Tibial nerve (tissue), 4 donors: ENCODE measurements at places on chromosomes 3 and 15. TPM values are rescaled to one million over a fixed set of nuclear protein-coding genes. Genes with fewer than 3 reads are reported as not detected.

MAP6D1 gene
- total RNA-seq: 1.6 TPM

STAC gene
- total RNA-seq: 3.3 TPM

CPN2 gene
- total RNA-seq: not detected

GRCh38 chr3:72341920-72342319, 506.3 kb downstream of the SHQ1 start:
- peak overlapping the region; percentile 14 for H3K27ac ChIP-seq
- H3K27me3 ChIP-seq: no peaks in the 10 kb centered on the region
- no peak overlapping the region for H3K4me3 ChIP-seq
- H3K4me1 ChIP-seq: peaks cover 4% of the 10 kb centered on the region
- no peaks in the 10 kb centered on the region for H3K36me3 ChIP-seq

DNA sequence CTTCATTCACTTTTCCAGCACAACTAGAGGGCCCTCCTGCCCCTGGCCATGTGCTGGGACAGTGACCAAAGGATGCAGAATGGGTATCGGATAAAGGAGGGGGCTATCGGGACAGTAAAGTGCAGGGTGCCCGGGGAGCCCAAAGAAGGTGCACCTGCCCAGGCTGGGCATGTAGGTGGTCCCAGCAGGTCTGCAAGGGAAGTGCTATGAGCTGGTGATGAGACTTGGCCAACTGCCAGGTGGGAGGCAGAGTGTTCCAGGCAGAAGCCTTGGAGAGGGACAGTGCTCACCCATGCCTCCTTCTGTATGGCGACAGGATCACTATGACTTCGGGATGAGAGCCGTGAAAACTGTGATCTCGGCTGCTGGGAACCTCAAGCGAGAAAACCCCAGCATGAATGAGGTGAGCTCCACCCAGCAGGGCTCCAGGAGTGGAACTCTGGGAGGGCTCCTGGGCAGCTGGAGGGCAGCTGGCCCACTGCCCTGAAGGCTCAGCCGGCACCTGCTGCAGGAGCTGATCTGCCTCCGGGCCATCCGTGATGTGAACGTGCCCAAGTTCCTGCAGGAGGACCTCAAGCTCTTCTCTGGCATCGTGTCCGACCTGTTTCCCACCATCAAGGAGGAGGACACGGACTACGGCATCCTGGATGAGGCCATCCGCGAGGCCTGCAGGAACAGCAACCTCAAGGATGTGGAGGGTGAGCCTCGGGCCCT, 48.4 kb downstream of the DNAH1 start:
- no peak for DNase-seq
- no peaks in the 10 kb centered on the region for H3K27me3 ChIP-seq
- H3K36me3 ChIP-seq: no peaks in the 10 kb centered on the region
- H3K4me1 ChIP-seq: no peaks in the 10 kb centered on the region

- no peak for DNase-seq
These were observed 36.8 kb downstream of the TMEM108 start for GRCh38 chr3:133074977-133075376.

- H3K27ac ChIP-seq: no peak overlapping the region
- no peak for DNase-seq
- H3K4me1 ChIP-seq: no peaks in the 10 kb centered on the region
- H3K36me3 ChIP-seq: no peaks in the 10 kb centered on the region
- no peak overlapping the region for H3K4me3 ChIP-seq
These were observed 259.6 kb downstream of the LRTM1 start for GRCh38 chr3:54668236-54668635.

DNA sequence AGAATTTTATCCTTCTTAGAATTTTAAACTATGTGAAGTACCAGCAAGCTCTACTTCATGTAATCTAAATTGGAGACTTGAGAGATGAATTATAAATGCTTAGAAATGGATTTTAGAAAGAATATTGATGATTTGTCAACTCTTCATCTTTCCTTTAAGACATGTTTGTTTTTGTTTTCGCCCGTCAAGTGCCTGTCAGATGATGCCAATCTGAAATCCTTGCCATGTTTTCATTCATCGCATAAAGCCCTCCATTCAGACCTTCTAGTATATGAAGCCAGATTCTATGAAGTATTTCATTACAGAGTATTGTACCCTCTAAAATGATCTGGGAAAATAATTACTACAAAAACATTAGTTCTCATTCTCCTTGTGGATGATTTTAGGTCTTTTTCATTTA, 223.2 kb upstream of the SOX2 start:
- no peak overlapping the region for H3K27ac ChIP-seq
- H3K4me3 ChIP-seq: no peak overlapping the region
- H3K4me1 ChIP-seq: no peaks in the 10 kb centered on the region

DNA sequence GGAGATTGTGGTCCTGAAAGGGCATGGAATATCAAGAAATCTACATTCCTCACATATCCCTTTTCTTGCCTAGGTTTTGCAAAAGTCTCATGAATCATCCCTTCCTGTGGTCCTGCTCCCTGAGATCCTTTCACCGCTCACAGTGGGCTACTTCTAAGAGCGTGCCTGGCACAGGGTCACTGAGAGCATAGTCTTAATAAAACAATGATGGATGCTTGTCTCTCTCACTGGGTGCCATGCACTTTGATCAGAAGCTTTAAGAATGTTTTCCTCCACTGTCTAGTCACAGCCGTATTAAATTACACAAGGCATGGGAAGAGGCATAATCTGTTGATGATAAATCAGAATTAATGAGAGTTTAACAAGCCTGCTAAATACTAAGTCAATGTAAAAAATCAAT, 269.7 kb upstream of the ATP10A start:
- H3K27ac ChIP-seq: no peak overlapping the region
- H3K4me1 ChIP-seq: no peaks in the 10 kb centered on the region
- no peaks in the 10 kb centered on the region for H3K27me3 ChIP-seq

DNA sequence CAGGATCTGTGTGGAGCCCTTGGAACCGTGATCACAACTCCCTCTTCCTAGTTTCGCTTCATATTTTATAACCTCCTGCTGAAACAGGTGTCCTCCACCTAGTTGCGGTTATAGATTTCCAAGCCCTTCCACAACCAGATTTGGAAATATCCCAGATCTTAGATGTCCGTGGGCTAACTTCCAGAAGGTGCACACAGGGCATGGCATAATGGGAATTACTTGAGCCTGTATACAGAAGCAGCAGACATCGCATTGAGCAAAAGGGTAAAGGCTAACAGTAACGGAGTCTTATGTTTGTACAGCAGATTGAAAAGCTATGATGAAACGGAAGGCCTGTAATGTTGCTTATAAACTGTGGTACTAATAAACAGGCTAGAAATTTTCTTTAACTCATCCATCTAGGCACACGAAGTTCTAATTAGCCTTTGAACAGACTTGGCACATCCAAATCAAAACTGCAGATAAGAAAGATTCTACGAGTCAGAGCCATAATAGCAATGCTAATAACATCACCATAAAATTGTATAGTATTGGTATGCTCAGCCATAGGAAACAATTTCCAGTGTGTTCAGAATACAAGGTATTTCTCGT, 1.2 kb upstream of the USF3 start:
- peaks cover 6% of the 10 kb centered on the region for H3K4me1 ChIP-seq
- no peaks in the 10 kb centered on the region for H3K36me3 ChIP-seq
- H3K27me3 ChIP-seq: no peaks in the 10 kb centered on the region

DNA sequence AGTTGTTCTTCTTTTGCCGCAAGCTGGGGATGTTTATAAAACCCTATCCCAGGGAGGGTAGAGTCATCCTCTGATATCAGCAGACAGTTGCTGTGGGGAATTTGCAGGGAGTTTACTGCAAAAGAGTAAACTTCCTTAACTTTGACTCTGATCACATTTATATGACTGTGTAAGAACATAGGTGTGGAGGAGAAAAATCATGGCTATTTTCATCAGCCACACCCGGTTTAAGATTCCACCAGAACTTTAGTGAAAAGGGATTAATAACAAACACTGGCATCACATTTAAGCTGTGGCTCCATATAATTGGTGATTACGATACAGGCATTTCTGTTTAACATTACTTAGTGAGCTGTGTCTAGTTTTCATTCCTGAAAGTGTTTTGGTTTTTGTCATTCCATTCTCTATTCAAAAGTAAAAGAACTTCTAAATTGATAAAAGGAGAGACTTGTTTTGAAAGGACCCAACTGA, 143.1 kb downstream of the MYLK start:
- no peaks in the 10 kb centered on the region for H3K27me3 ChIP-seq
- H3K36me3 ChIP-seq: no peaks in the 10 kb centered on the region
- H3K27ac ChIP-seq: no peak overlapping the region
- no peak overlapping the region for H3K4me3 ChIP-seq
- no peaks in the 10 kb centered on the region for H3K4me1 ChIP-seq

DNA sequence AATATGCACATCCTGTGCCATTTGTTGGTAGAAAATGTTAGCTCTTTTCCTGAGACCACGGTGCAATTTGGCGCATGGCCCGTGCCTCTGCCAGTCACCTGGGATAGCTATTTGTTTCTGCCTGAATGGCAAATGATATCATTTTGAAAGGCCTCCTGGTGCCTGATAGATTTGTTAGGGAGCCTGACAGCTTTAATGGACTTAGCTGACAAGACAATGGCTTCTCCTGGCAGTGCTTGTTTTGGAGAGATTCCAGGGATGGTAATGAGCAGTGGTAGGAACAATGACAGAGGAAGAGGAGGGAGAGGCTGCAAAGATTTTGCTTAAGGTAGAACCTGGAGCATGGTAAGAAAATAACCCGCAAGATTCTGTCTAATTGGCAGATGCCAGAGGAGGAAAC, 268.5 kb downstream of the CLSTN2 start:
- no peaks in the 10 kb centered on the region for H3K36me3 ChIP-seq
- H3K4me1 ChIP-seq: no peaks in the 10 kb centered on the region
- no peak overlapping the region for H3K27ac ChIP-seq
- no peak overlapping the region for H3K4me3 ChIP-seq
- no peak for DNase-seq
- H3K27me3 ChIP-seq: no peaks in the 10 kb centered on the region

DNA sequence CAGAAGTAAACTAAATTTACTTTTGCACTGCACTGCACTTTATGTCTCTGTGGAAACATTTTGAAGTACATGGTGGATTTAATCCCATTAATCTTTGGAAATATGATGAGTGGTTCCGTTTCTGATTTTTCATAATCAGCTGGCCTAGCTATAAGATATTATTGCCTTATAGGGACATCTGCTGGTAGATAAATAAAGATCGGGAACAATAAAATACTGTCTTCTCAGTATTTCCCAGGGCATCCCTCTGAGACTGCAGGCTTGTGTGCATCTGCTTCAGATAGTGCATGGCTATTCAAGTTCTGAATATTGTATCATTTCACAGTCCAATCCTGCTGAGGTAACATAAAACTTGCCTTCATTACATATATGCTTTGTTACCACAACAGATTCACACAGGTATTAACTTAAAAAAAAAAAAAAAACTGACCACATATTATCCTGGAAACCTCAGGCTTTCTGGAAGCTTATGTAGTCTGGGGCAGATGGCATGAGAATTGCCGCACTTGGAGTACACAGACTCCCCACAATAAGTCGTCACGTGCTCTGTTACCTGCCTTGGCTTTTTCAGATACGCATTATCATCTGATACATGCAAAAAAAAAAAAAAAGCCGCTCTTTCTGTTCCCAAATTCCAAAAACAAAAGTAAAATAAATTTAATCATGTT, 330.8 kb upstream of the AGTR1 start:
- H3K27me3 ChIP-seq: no peaks in the 10 kb centered on the region
- H3K27ac ChIP-seq: no peak overlapping the region
- H3K36me3 ChIP-seq: no peaks in the 10 kb centered on the region
- no peak overlapping the region for H3K4me3 ChIP-seq

DNA sequence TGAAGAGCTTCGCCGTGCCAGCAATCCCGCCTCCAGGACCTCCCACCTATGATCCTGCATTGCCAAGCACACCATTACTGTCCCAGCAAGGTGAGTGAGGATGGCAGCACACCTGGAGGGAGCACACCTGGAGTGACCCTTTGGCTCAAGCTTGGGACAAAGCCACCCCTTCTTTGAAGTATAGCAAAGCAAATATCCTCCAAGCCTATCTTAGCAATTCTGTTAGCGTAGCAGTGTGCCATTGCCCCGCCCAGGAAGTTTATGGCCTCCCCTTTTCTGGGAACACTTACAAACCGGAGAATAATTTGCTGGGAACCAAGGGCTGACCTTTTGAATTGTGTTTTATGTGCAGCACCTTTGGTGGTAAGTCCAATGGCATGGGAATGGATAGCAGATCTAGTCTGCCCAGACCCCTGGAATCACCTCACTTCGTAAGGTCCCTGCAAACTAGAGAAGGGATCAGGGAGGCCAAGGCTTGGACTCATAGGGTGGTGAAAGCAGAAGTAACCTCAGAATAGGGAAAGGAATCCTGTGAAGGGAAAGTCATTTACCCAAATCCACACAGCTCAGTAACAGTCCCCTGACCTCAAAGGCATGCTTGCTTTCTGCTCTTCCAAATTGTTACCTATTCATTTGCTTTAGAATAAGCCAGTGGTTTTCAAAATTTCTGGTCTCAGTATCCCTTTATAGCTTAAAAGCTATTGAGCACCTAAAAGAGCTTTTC, 70.1 kb downstream of the HCN4 start:
- no peak for DNase-seq
- no peaks in the 10 kb centered on the region for H3K27me3 ChIP-seq
- H3K36me3 ChIP-seq: no peaks in the 10 kb centered on the region
- no peak overlapping the region for H3K4me3 ChIP-seq
- H3K4me1 ChIP-seq: no peaks in the 10 kb centered on the region
- H3K27ac ChIP-seq: no peak overlapping the region

- no peak overlapping the region for H3K27ac ChIP-seq
- no peaks in the 10 kb centered on the region for H3K27me3 ChIP-seq
- H3K4me1 ChIP-seq: no peaks in the 10 kb centered on the region
- no peaks in the 10 kb centered on the region for H3K36me3 ChIP-seq
- H3K4me3 ChIP-seq: no peak overlapping the region
- DNase-seq: no peak
These were observed 691.9 kb downstream of the NTRK3 start for GRCh38 chr15:87564681-87565080.

DNA sequence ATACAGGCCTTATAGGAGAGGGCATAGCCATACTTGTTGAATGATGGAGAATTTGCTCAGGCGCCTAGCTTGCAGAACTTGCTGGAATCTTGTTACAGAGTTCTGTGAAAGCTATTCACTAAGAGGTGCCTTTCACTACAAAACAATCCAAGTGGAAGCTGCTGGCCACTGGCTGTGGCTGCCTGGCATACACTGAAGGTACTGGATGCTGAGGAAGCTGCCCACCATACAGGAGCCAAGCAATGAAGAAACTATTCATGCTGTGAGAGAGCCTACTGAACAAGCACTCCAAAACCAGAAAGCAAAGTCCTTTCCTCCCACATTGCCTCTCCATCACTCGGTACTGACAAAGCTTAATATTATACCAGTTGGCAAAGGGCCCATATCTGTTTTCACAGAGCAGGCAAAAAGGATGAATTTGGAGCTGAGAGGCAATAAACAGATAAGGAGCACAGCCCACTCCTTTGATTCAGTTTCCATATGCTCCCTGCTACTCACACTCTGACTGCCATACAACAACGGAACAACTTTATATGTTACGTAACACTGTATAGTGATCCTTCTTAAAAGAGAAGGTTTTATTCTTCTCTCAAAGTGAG, 192.6 kb upstream of the ALCAM start:
- no peaks in the 10 kb centered on the region for H3K27me3 ChIP-seq
- no peak for DNase-seq
- H3K27ac ChIP-seq: no peak overlapping the region
- no peaks in the 10 kb centered on the region for H3K36me3 ChIP-seq
- H3K4me1 ChIP-seq: no peaks in the 10 kb centered on the region
